ENCODE measurements at places on chromosomes 5 and 9. TPM values are rescaled to one million over a fixed set of nuclear protein-coding genes. Genes with fewer than 3 reads are reported as not detected.

The PRSS3 gene
- not detected for total RNA-seq

The F2R gene
- 103 TPM for total RNA-seq

The CAVIN4 gene
- total RNA-seq, result 5.4 TPM

The IL17B gene
- total RNA-seq, result 1.5 TPM

The AMBP gene
- total RNA-seq, result 0.55 TPM

The SPINK13 gene
- total RNA-seq, result not detected

The TMEM215 gene
- total RNA-seq, result not detected

GRCh38 chr5:154189256-154189818, 1.2 kb upstream of the GALNT10 start:
- DNase-seq, result no peak
- no peak overlapping the region for H3K27ac ChIP-seq
- no peaks in the 10 kb centered on the region for H3K36me3 ChIP-seq
- peak overlapping the region; percentile 72 for H3K4me3 ChIP-seq
- H3K4me1 ChIP-seq, result peaks cover 7% of the 10 kb centered on the region
- H3K27me3 ChIP-seq, result no peaks in the 10 kb centered on the region

DNA sequence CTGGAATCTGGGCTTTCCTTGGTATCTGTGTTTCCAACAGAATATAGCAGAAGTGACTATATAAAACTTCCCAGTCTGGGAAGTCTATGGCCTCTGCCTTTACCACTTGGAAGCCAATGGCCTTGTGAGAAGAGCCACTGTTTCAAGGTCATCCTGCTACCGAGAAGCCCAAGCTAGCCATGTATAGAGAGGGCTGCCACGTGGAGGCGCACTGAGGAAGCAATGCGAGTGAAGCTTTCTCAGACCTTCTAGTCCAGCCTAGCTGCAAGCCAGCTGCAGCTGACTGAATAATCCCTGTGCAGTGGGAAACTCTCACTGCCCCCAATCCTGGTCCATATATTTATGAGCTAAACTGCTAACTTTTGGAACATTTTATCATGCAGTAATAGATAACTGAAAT, 661.8 kb upstream of the RIOK2 start:
- H3K27ac ChIP-seq, result no peak overlapping the region
- H3K27me3 ChIP-seq, result no peaks in the 10 kb centered on the region
- H3K36me3 ChIP-seq, result no peaks in the 10 kb centered on the region
- no peak for DNase-seq
- H3K4me3 ChIP-seq, result no peak overlapping the region

- no peak for DNase-seq
- H3K36me3 ChIP-seq, result no peaks in the 10 kb centered on the region
- H3K27me3 ChIP-seq, result no peaks in the 10 kb centered on the region
- H3K27ac ChIP-seq, result no peak overlapping the region
- H3K4me1 ChIP-seq, result no peaks in the 10 kb centered on the region
These were observed 70.6 kb downstream of the TENT4A start for GRCh38 chr5:6783787-6784186.

DNA sequence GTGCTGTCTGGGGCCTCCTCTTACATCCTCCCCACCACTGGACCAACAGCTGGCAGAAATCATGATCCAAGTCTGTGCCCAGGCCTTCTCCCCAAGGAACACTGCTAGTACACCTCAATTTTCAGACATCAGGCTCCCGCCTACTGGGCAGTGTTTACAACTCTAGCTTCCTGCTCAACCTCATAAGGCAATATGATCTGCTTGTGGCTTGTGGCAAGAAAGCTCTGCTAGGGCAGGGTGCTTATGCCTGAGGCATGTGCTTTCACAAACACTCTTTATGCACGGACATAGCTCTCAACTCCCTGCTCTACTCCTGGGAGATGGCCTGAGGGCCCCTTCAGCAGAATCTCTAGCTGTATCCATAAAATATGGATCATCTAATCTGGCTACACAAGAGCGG, 32.5 kb downstream of the SH3TC2 start:
- peak; percentile 85 for DNase-seq
- peak overlapping the region; percentile 4 for H3K27ac ChIP-seq
- peaks cover 20% of the 10 kb centered on the region for H3K4me1 ChIP-seq
- H3K36me3 ChIP-seq, result no peaks in the 10 kb centered on the region
- H3K4me3 ChIP-seq, result no peak overlapping the region

DNA sequence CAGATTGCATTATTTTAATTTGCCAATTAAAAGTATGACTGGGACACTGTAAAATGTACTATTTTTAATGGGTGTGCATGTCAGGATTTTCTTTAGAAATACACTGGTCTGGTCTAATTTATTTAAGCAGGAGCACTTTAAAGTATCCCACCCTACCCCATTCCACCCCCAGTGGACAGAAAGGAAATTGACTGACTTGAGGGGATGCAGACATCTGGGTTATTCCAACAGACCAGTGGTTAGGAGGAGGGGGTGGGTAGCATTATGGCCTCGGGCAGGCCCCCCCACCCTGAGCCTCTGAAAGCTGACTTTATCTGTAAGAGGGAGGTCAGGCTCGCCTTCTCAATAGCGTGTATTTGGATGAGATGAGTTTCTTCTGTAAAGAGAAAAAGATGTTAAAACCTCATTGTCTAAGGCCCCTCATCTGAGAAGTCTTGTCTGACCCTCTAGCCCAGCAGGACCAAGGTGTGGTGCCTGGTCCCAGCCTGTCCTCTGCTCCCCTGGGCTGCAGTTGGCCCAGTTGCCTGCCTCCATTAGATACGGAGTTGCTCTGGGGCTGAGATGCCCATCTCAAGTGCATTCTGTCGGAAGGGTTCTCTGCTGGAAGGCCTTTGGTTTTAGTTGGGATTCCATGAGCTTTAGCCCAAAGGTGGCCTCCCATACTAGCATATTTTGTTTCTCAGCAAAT, 4.4 kb downstream of the HNRNPAB start:
- H3K4me1 ChIP-seq, result peaks cover 10% of the 10 kb centered on the region
- DNase-seq, result no peak
- no peak overlapping the region for H3K27ac ChIP-seq

DNA sequence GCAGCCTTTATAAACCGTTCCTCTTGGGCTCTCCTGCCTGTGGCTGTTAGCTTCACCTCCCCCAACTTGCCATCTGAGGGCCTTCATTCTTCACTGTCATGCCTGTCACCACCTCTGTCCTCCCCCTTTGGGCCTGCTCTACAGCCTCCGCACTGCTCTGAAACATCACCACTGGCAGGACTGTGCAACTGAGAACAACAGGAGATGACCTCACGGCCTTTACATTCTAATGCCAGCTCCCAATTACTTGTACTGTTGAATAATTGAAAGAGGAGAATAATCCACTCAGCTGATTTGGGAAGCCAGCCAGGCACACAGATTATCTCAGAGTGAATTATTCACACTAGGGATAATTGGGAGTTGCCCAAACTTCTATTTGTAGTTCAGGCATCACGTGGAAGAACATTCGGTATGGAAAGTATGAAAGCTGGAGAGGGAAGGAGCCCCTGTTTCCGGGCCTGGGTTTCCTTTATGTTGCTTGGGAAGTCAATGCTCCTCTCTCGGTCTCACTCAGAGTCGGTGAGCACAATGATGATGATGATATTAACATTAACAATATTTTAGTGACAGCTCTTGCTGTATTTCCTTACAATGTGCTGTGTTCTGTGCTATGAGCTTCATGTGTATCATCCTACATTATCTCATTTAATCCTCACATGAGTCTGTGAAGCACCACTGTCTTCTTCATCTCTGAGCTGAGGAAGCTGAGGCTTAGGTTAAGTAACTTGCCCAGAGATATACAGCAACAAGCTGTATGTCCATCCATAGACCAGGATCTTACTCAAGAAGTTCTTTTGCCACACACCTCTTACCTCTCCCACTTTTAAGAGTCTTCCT, 99.3 kb upstream of the LRRTM2 start:
- no peaks in the 10 kb centered on the region for H3K27me3 ChIP-seq
- H3K4me1 ChIP-seq, result peaks cover 13% of the 10 kb centered on the region
- no peak overlapping the region for H3K27ac ChIP-seq
- DNase-seq, result no peak

DNA sequence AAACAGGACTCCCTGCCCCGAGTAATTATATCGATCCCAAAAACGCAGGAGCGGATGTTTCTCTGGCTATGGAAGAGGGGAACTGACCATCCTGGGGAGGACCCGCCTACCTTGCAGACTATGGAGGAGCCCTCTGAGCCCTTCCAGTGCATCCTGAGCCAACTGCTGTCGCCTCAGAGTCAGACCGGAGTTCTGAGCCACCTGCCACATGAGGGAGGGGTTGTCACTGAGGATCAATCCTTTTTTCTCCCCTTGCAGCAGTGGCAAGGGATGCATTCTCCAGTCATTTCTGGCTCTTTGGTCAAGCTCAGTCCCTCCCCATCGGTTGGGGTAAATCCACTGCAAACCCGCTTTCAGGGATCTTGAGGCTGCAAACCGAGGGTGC, 709 bp downstream of the FANCG start:
- H3K27ac ChIP-seq, result peak overlapping the region; percentile 90
- H3K4me3 ChIP-seq, result peak overlapping the region; percentile 70
- no peaks in the 10 kb centered on the region for H3K4me1 ChIP-seq
- no peaks in the 10 kb centered on the region for H3K27me3 ChIP-seq

GRCh38 chr5:30690931-30691330, 502.6 kb upstream of the CDH6 start:
- DNase-seq, result no peak
- no peaks in the 10 kb centered on the region for H3K4me1 ChIP-seq
- no peaks in the 10 kb centered on the region for H3K27me3 ChIP-seq
- H3K4me3 ChIP-seq, result no peak overlapping the region
- H3K36me3 ChIP-seq, result no peaks in the 10 kb centered on the region

- H3K27me3 ChIP-seq, result no peaks in the 10 kb centered on the region
- no peak for DNase-seq
- no peak overlapping the region for H3K4me3 ChIP-seq
- H3K27ac ChIP-seq, result no peak overlapping the region
- no peaks in the 10 kb centered on the region for H3K36me3 ChIP-seq
- no peaks in the 10 kb centered on the region for H3K4me1 ChIP-seq
These were observed 106.9 kb downstream of the GLDC start for GRCh38 chr9:6538666-6539071.

DNA sequence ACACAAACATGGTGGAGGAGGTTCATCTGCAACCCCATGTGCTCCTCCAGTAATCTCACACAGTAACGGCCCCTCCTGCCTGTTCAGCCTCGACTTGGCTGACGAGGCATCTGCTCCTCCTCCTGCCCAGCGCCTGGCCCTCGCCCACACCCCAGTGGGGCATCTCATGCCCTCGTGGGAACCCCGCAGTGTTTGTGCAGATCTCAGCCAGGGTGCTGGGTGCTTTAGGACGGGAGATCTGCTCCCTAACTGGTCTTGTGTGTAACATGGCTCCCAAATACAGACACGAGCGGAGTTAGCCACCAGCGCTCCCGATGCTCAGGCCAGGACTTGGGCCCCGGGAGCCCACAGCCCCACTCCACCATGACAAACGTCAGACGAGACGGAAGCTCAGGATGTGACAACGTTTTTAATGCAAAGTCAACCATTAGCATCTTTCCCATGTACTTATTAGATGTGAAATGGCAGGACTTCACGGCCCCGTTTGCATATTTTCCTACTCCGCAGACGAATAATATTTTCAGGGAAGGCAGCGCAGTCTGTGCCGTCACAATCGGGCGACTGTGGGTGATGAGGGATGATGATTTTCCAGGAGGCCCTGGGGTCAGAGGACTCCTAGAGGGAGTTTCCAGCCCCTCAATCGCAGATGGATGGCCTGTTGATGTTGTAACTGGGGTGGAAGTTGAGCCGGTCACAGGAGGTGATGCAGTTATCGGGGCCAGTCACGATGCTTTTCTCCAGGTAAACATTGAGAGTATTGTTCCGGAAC, 5.5 kb upstream of the MRPS2 start:
- no peaks in the 10 kb centered on the region for H3K36me3 ChIP-seq
- peaks cover 30% of the 10 kb centered on the region for H3K27me3 ChIP-seq
- H3K4me1 ChIP-seq, result peaks cover 7% of the 10 kb centered on the region
- H3K4me3 ChIP-seq, result no peak overlapping the region

DNA sequence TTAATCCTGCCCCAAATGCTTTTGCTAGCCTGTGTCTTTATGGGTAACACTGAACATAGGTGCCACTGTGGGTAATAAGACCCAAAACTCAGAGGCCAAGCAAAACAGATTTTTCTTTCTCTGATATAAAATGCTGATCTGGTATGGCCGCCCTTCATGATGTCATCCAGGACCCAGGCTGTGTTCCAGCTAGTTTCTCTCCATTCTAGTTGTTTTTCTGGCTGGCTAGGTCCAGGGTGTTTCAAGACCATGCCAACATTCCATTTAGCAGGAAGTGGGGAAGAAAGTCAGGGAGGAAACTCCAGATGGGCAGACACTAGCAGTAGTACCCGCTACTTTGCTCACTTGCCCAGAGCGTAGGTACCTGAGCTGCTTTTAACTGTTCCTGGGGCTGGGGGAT, 183.9 kb upstream of the OTULINL start:
- no peak overlapping the region for H3K4me3 ChIP-seq
- no peaks in the 10 kb centered on the region for H3K27me3 ChIP-seq
- no peaks in the 10 kb centered on the region for H3K4me1 ChIP-seq
- peaks cover 16% of the 10 kb centered on the region for H3K36me3 ChIP-seq
- no peak overlapping the region for H3K27ac ChIP-seq

- H3K4me3 ChIP-seq, result no peak overlapping the region
- peak overlapping the region; percentile 13 for H3K27ac ChIP-seq
- peaks cover 30% of the 10 kb centered on the region for H3K4me1 ChIP-seq
These were observed 13.2 kb downstream of the ZCCHC9 start for GRCh38 chr5:81314581-81314980.

GRCh38 chr5:1118231-1118698, 6.4 kb upstream of the SLC12A7 start:
- no peak overlapping the region for H3K4me3 ChIP-seq
- H3K4me1 ChIP-seq, result peaks cover 65% of the 10 kb centered on the region
- H3K27ac ChIP-seq, result peak overlapping the region; percentile 97
- peak; percentile 92 for DNase-seq
- no peaks in the 10 kb centered on the region for H3K36me3 ChIP-seq
- H3K27me3 ChIP-seq, result no peaks in the 10 kb centered on the region

DNA sequence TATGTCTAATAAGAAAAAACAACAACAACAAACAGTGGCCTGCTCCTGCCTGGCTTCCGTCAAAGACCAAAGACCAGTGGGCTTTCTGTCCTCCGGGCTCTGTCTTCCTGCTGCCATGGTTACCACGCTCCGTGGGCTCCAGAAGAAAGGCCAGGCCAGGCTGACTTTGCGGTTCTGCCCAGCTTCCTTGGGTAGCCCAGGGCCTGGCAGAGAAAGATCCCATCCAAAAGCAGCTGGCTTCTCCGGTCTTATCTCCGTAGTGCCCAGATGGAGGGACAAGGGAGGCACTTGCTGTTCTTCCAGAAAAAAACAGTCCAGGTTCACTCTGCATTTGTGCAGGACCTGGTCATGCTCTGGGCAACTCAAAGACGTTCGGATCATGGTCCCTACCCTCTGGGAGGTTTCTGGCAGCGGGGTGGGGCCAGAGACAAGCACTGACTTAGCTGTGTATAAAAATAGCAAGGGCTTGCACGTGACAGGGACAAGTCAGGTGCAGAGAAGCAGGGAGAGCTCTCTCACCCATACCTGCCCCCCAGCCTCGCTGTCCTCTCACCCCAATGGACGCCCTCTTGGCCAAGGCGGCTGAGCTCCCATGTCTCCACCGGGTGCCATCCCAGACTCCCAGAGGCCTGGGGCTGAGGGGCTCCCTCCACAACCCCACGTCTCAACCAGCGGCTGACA, 212.2 kb downstream of the C9orf50 start:
- no peaks in the 10 kb centered on the region for H3K36me3 ChIP-seq
- peaks cover 5% of the 10 kb centered on the region for H3K27me3 ChIP-seq
- H3K27ac ChIP-seq, result no peak overlapping the region
- no peak overlapping the region for H3K4me3 ChIP-seq

All from SJCRH30 (cell line).